T-helper 17 cell (primary cell): ENCODE measurements at places on chromosomes 11 and 22. TPM values are rescaled to one million over a fixed set of nuclear protein-coding genes. Genes with fewer than 3 reads are reported as not detected.

The ISX gene
- total RNA-seq, result not detected

GRCh38 chr11:75105462-75105925, 8.8 kb upstream of the OR2AT4 start:
- no peak for DNase-seq
- H3K27ac ChIP-seq, result no peak overlapping the region
- peaks cover 7% of the 10 kb centered on the region for H3K4me1 ChIP-seq
- H3K27me3 ChIP-seq, result peaks cover 41% of the 10 kb centered on the region
- no peak overlapping the region for H3K4me3 ChIP-seq

The OPCML gene
- total RNA-seq, result not detected

The GGT5 gene
- total RNA-seq, result not detected

The CD3G gene
- 156 TPM for total RNA-seq

GRCh38 chr11:79390477-79390876, 50.4 kb downstream of the TENM4 start:
- H3K4me1 ChIP-seq, result no peaks in the 10 kb centered on the region
- H3K4me3 ChIP-seq, result no peak overlapping the region
- H3K27ac ChIP-seq, result no peak overlapping the region

The FGF4 gene
- total RNA-seq, result not detected

GRCh38 chr11:2567026-2567671, 122.3 kb downstream of the KCNQ1 start:
- no peak overlapping the region for H3K27ac ChIP-seq
- no peaks in the 10 kb centered on the region for H3K27me3 ChIP-seq
- H3K4me3 ChIP-seq, result no peak overlapping the region

The MYBPC3 gene
- 0.10 TPM for total RNA-seq
